ENCODE measurements at places on chromosomes 2 and 18. TPM values are rescaled to one million over a fixed set of nuclear protein-coding genes. Genes with fewer than 3 reads are reported as not detected.

DNA sequence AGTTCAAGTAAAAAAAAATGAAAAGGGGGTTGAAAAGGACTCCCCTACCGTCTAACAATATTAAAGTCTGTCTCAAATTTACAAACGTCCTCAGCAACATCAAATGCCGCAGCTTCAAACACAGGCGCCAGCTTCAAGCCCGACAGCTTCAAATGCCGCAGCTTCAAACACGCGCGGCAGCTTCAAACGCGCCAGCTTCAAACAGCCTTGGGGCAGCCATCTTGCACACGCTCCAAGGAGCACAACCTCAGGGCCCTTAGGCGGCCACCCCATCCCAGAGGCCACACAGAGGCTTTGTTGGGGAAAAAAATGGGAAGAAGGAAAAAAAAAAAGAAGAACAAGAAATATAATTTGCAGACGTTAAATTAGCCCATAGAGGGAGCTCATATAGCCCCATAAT is 244.4 kb upstream of the VRK2 start:
- no peak for DNase-seq

UGT1A3 gene
- not detected for total RNA-seq

- DNase-seq = no peak
These were observed 14.1 kb downstream of the BBS5 start for GRCh38 chr2:169493360-169493759.

POTEJ gene
- total RNA-seq = not detected

PCARE gene
- 0.74 TPM for total RNA-seq

ZNF892 gene
- 4.0 TPM for total RNA-seq

CD302 gene
- total RNA-seq = 17.2 TPM

Measured in left ventricle myocardium inferior (tissue), 1 donor.